Caudate nucleus (tissue), 63 donors: ENCODE measurements at places on chromosomes 13 and 19.

GRCh38 chr13:112867301-112867711, 101.7 kb upstream of the MCF2L start:
- DNase-seq, result no peak

GRCh38 chr19:34459614-34460013, 21.9 kb upstream of the WTIP start:
- no peak for DNase-seq

DNA sequence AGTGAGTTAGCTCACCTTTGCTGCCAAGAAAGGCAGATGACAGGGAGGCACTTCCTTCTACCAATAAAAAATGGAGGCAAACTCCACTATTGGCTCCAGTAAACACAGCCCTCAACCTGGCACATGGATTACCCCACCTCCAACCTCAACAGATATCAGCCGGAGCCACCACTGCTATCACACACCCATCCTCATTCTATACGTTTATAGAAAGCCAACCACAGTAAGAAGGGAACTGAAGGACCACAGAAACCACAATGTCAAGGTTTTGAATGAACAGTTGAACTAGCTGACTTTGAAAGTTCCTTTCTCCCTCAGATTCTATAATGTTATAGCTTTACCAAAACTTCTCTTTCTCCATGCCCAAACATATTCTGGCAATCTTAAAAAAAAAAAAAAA, 526.2 kb downstream of the UQCRFS1 start:
- DNase-seq, result no peak

GRCh38 chr19:4548238-4548584, 8.4 kb upstream of the LRG1 start:
- DNase-seq, result no peak

- DNase-seq, result no peak
Observed at GRCh38 chr19:27719034-27719433, 1493.9 kb downstream of the UQCRFS1 start.

- DNase-seq, result no peak
Observed at GRCh38 chr13:112370311-112370710, 5.8 kb upstream of the SPACA7 start.

DNA sequence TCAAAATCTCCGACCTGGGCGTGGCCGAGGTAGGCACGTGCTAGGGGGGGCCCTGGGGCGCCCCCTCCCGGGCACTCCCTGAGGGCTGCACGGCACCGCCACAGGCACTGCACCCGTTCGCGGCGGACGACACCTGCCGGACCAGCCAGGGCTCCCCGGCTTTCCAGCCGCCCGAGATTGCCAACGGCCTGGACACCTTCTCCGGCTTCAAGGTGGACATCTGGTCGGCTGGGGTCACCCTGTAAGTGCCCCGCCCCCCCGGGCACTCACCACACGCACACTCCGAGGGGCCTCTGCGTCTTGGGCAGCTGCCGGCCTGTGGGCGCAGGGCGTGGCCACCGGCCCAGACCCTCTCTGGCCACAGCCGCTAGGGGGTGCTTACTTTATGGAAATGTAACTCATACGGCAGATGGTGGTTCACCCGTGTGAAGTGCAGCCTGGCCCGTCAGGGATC, 14.9 kb downstream of the STK11 start:
- DNase-seq, result no peak

GRCh38 chr19:19052921-19053320, 10.9 kb upstream of the SLC25A42 start:
- no peak for DNase-seq

DNA sequence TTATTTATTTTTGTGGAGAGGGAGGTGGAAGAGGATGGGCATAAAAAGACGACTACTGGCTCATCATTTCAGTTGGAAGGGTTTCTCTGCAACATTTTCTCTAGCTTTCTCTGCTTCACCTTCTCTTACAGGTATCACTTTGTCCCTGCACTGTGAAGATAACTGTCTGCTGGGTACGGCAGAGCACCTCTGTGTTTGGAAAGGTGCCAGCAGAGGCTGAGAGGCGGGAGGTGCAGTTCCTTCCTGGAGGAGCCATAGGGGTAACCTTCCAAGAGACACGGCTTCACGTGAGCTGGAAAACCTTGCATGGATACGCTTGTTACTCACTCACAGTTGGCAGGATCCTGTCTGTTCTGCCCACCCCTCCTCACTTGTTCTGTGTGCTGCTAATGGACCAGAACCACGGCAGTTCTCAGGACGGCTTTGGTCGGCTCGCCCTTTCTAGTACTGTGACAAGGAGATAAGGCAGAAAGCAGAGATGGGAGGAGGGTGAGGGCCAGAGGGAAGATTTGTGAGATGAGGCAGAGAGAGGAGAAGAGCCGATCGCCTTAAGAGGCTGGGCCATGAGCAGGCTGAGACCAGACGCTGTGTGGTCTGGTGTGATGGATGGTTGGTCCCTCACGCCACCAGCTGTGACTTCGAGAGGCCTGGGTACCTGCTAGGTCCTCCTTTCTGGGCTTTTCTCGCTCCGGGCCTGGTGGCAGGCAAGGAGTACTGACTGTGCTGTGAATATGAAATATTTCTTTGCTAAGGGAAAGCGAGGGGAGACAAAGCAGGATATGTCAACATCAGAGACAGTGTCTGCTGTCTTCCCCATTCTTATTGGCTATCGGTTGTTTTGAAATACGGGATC, 66.8 kb downstream of the MRPL57 start:
- no peak for DNase-seq

- no peak for DNase-seq
Observed at GRCh38 chr13:47017476-47017875, 120.6 kb upstream of the HTR2A start.

DNA sequence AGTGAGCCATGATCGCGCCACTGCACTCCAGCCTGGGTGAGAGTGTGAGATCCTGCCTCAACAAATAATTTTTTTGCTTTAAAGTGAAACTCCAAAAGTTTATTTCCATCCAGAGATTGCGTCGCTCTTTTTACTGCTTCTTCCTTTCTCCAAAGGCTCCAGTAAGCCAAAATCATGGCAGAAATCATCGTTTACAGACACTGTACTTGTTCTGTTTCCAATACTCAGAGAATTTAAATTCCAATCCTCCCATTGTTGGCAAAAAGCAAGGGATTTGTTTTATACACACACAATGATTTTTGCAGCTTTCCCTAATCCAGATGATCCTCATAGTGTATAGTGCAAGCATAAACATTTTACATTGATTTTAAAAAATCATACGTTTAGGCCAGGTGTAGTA, 15.3 kb downstream of the FBXO27 start:
- DNase-seq, result no peak

DNA sequence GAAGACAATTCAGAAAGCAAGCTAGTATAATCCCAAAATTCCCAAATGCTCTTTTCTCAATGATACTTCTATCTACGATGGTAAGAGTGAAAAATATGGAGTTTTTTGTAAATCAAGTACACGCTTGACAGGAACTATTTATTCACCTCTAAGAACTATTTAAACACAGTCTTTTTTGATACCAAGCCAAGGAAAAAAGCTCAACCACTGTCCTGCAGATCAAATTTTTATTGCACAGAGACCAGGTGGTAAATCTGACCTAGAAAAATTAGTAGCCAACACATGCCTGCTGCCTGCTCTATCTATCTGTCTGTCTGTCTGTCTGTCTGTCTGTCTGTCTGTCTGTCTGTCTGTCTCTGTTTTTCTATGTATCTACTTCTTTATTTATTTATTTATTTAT, 292.2 kb downstream of the MZT1 start:
- no peak for DNase-seq

- no peak for DNase-seq
Observed at GRCh38 chr13:100608906-100609305, 20.3 kb upstream of the GGACT start.

DNA sequence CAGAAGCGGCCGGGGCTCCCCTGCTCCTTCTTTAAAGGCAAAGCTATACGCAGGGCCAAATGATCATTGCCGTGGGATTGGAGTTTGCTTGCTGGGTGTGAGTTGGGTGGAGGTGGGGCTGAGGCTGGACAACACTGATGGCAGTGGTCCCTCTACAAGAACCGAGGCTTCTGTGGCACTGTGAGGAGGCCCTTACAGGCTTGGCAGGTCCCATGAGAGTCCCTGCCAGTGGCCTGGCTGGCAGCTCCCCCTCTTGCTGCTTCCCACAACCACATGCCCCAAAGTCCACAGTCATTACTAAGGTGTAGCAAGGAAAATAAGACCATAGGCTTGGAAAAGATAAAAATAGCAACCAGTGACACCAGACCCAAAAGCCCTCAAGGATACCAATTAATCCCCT, 98.4 kb downstream of the ANKRD10 start:
- DNase-seq, result peak; percentile 58

DNA sequence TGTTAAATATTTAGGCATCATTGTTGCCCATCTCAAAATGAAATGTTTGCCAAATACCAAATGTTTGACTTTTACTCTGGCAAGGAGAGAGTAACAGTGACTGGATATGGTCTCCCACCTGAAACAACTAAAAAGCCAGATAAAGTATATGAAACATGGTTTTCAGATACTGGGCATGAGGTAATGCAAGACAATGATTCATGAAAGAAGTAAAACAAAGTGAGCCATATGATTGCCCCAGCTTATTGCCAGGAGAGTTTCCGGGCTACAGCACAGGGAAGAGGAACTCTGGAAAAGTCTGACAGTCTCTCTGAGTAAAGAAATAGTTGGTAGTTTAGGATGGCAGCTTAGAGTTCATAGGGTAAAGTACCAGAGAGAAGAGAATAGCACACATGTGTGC, 354.6 kb downstream of the DNAJC15 start:
- DNase-seq, result no peak

DNA sequence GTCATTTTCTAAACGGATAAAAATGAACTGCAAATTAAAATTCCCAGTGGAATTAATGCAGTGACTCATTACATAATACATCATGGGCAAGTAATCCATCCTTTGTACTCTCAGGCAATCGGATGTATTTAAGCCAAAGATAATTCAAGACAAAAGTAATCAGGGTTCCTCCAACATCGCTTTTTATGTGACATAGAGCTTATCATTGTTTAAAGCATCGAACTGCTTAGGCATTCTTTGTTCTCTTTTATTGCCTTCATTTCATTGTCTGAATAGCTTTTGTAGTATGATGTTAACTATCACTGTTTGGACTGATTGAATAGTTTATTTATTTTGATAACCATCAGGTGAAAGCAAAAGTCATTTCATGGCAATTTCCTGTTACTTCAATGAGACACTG, 209.4 kb downstream of the ITGBL1 start:
- no peak for DNase-seq

DNA sequence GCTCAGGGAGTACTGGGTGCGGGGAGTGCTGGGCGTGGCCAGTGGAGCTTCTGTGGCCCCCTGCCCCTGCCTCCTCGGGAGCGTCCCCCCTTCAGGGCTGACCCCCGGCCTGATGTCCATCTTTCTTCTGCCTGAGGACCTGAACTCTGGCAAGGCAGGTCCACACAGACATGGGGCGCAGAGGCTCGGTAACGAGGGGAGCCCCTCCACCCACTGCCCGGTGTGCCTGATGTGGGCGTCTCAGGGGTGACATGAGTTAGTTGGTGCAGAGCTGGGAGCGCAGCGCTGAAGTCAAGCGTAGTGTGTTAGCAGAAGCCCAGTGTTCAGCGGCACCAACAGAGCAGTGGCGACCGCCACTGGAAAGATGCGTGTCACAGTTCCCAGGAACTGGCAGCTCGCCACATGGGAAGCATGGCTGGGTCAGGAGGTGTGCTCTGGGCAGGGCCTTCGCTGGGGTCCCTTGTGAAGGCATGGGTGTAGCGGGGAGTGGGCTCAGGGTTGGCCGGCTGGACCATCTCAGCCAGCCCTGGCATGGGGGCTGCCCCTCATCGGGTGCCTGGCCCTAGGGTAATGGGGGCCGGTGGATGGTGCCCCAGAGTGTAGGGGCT, 11.5 kb downstream of the THOP1 start:
- no peak for DNase-seq

DNA sequence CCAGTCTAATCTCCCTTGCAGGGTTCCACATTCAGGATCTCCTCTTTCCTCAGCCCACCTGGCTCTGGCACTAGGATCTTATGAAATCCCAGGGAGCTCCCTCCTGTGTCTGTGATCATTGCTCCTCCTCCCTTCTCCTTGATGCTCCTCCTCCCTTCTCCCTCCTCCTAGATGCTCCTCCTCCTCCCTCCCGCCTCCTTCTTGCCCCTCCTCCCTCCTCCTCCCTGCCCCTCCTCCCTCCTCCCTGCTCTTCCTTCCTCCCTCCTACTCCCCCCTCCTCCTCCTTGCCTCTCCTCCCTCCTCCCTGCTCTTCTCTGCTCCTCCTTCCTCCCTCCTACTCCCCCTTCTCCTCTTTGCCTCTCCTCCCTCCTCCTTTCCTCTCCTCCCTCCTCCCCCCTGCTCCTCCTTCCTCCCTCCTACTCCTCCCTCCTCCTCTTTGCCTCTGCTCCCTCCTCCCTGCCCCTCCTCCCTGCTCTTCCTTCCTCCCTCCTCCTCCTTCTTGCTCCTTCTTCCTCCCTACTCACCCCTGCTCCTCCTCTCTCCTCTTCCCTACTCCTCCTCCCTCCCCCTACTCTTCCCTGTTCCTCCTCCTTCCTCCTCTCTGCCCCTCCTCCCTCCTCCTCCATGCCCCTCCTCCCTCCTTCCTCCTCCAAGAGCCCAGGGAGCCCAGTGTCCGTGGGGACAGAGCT, 14.9 kb upstream of the ZBTB7A start:
- DNase-seq, result no peak

GRCh38 chr19:39345956-39346355, 3.7 kb downstream of the SAMD4B start:
- no peak for DNase-seq

DNA sequence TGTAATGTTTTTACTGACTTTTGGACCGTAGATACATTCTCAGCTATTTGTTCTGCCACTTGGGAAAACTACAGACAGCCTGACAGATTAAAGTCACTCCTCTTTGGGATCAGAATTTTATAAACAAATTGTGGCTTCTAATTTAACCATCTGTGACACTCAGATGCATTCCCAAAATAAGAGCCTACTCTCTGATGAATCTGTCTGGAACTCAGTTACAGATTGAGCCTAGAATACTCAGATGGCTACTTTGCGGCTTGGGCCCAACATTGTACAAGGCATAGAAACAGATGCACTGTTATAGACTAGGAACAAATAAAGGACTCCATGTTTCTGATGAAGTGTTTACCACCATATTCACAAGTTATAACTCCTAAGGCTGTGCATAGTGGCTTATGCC, 291.0 kb upstream of the SLITRK6 start:
- no peak for DNase-seq

DNA sequence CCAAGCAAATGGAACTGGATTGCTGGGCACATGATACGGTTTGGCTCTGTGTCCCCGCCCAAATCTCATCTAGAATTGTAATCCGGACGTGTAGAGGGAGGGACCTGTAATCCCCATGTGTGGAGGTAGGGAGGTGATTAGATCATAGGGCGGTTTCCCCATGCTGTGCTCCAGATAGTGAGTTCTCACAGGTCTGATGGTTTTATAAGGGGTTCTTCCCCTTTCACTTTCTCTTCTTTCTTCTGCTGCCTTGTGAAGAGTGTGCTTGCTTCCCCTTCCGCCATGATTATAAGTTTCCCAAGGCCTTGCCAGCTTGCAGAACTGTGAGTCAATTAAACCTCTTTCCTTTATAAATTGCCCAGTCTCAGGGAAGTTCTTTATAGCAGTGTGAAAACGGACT, 32.6 kb upstream of the MTIF3 start:
- DNase-seq, result no peak

- DNase-seq, result no peak
Observed at GRCh38 chr13:30719525-30719914, 15.8 kb upstream of the ALOX5AP start.

- DNase-seq, result no peak
Observed at GRCh38 chr19:35931874-35932202, 4.3 kb upstream of the LRFN3 start.

- DNase-seq, result no peak
Observed at GRCh38 chr19:973726-974563, 10.2 kb upstream of the WDR18 start.
